Lung microvascular endothelial cell (primary cell): ENCODE measurements at places on chromosomes 12 and 14.

GRCh38 chr14:69129264-69129880 lies 23.5 kb downstream of the DCAF5 start:
- peak; percentile 91 for DNase-seq

DNA sequence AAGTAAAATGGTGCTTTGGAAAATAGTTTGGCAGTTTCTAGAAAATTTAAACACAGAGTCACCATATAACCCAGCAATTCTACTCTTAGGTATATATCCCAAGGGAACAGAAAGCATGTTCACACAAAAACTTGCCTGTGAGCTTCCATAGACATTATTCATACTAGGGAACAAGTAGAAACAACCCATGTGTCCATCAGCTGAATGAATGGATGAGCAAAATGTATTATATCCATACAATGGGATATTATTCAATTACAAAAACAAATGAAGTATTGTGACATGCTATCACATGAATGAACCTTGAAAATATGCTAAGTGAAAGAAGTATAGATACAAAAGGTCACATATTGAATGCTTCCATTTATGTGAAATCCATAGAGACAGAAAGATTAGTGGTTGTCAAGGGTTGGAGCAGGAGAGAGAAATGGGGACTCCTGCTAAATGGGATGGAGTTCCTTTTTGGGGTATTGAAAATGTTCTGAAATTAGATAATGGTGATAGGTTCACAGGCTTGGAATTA lies 7.9 kb downstream of the SLC10A1 start:
- DNase-seq = no peak

- DNase-seq = no peak
Measured at GRCh38 chr12:116416166-116416565, 138.7 kb upstream of the MED13L start.

DNA sequence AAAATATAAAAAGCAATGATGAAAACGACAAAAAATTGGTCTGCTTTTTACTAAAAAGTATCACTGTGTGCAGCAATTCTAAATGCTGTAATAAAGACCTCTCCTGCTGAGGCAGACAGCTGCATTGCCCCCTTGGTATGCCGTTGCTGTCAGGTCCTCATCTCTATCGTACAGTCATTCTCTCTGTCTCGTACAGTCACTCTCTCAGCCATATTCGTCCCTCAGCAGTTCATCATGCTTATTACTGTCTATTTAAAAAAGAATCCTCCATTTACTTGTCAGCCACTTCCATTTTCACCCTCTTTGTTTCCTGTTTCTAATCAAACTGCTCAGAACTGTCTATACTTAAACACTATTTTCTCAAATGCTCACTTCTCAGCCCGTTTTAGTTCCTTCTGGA lies 123.6 kb downstream of the DIP2B start:
- no peak for DNase-seq

DNA sequence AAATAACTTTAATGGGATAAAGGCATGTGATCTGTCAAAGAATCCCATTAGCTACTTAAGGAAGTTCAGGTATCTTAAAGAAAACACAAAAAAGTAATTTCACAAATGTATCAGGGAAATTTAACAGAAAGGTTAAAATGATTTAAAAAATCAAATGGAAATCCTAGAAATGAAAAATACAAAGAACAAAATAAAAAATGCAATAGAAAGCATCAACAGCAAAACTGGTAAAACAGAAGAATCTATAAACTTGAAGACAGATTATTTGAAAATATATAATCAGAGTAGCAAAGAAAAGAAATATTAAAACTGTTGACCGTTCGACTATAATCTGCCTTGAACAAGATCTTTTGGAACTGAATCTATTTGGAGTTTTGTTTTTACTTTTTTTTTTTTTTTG lies 279.4 kb upstream of the SYT1 start:
- no peak for DNase-seq

DNA sequence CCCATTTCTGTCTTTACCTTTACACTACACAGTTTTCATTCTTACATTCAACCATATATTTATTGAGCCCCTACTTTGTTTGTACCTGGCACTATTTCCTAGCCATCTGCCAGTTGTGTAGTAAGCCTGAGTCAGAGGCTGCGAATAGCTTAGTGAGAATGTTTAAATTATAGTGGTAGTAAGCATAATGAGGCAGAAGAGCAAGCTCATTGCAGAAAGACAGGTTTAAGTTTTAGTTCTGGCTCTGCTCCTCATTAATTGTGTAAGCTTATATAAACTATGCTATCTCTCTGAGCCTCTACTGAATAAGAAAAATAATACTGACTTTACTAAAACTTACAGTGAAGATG lies 123.5 kb downstream of the NAV3 start:
- no peak for DNase-seq

- DNase-seq = no peak
Measured at GRCh38 chr14:40058901-40059897, 627.0 kb upstream of the FBXO33 start.

DNA sequence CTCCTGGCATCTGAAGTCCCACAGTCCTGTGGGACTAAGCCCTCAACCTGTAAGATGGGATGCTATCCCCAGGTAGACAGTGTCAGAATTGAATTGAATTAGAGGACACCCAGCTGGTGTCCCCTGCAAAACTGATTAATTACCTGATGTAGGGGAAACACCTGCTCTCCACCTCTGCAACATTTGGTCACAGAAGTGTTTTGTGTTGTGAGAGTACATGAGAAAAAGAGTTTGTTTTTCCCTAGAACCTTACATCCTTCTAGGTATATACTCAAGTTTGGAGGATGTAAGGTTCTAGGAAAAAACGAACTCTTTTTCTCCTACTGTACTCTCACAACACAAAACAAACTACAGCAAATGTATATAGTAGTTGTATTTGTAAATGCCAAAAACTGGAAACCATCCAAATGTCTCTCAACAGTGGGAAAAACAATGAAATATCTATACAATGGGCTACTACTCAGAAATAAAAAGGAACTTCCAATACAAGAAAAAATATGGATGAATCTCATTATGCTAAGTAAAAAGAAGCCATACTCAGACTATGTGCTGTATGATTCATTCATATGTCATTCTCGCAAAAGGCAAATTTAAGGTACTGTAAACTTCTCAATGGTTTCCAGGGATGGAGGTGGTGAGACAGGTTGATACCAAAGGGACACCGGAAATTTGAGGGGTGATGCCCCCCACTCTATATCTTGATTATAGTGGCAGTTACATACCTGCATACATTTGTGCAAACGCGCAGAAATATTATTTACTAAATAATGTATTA lies 160.7 kb downstream of the MED13L start:
- peak; percentile 21 for DNase-seq

- DNase-seq = peak; percentile 94
Measured at GRCh38 chr12:89160716-89161123, 191.6 kb downstream of the DUSP6 start.

GRCh38 chr12:17062267-17063036 lies 456.5 kb upstream of the LMO3 start:
- no peak for DNase-seq

GRCh38 chr12:50785406-50786001 lies 21.6 kb downstream of the ATF1 start:
- peak; percentile 9 for DNase-seq

GRCh38 chr12:100490056-100490455 lies 16.4 kb downstream of the NR1H4 start:
- no peak for DNase-seq

DNA sequence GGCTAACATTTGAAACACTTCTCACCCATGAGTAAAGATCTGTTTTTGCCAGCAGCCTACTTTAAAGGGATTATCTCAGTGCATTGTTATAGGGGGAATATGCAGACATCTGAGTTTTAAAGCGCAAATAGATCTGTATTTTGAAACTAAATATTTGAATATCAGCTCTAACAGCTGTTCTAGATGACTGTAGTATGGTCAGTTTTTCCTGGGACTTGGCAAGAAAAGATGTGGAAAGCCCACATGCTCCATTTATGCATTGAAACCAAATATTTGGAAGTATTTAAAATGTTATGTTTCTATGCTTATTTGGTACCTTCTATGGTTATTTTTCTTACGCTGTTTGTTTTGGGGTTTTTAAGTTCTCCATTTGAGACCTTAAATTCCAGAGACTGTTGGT lies 41.7 kb downstream of the RIC8B start:
- DNase-seq = no peak

DNA sequence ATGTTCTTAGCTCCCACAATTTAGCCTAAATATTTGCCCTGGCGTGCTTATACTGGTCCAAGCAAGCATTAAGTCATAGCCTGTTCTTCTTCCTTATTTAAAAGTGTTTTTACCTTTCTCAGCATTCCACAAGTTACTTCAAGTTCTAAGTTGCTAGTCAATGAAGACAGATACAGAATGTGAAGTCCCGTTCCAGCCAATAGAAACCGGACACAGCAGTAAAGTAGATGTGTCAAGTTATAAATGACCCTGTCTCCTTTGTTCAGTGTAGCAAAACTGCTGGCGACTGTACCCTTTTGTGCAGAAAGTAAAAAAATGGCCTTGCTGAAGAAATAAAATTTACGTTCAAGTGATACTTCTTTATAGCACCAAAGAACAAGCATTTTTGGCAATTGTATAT lies 3.9 kb downstream of the SNAPC1 start:
- no peak for DNase-seq

- DNase-seq = peak; percentile 74
Measured at GRCh38 chr12:117680312-117680711, 288.5 kb downstream of the KSR2 start.

- DNase-seq = no peak
Measured at GRCh38 chr14:96083667-96084320, 44.6 kb downstream of the C14orf132 start.

- DNase-seq = no peak
Measured at GRCh38 chr14:64082837-64083236, 211.3 kb downstream of the ESR2 start.

DNA sequence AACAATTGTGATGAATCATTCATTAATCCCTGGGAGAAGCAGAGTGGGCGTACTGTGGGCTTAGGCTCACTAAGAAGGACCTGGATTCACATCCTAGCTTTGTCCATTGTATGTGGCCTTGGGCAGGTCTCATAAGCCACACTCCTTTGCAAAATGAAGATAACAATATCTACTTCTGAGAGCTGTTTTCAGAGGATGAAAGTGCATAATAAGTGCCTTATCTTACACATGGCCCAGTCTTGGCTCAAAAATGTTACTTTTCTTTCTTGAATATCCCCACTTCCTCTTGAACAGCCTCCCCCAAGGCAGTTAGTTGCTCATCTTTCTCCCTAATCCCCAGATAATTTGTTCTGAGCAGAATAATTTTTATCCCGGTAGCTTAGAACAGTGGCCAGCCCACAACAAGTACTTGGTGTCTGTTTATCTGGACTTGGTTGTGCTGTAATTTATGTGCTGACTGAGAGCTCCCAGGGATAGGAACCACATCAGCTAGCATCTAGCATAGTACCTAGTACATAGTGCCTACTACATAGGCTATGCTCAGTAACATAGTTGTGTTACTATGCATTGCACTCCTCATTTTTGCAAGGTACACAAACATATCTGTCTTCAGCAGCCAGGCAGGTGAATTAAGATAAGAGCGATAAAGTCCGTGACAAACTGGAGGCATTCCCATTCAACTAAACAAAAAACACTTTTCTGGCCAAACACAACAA lies 61.7 kb upstream of the NUDT4 start:
- DNase-seq = no peak

- no peak for DNase-seq
Measured at GRCh38 chr12:101459642-101460346, 15.3 kb upstream of the SPIC start.

DNA sequence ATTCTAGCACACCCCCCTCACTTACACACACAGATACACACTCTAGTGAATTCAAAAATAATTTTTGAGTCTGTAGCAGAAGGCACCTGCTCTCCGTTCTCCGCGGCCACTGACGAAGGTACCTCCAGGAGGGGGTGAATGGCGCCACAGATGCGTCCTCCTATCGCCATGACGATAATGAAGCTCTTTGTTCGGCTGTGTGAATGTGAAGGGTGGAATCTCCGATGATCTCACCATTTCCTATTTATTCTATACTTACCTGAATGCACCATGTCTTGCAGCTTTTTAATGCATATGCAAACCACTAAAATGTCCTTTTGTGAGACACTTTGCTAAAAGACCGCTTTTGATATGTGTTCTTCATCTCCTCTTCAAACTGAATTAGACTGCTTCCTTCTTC lies 162.7 kb downstream of the EGLN3 start:
- DNase-seq = no peak

DNA sequence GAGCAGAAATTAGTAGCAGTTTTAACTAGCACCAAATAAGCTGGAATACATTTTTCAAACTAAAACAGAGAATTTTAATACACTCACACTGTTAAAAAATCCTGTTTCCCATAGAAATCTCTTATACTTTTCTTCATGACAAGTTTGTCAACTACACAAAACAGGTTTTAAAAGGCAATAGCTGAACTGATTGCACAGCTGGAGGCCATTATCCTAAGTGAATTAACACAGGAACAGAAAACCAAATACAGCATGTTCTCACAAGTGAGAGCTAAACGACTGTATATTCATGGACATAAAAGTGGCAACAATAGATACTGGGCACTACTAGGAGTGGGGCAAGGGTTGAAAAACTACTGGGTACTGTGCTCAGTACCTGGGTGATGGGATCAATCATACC lies 11.6 kb upstream of the HAL start:
- DNase-seq = no peak

DNA sequence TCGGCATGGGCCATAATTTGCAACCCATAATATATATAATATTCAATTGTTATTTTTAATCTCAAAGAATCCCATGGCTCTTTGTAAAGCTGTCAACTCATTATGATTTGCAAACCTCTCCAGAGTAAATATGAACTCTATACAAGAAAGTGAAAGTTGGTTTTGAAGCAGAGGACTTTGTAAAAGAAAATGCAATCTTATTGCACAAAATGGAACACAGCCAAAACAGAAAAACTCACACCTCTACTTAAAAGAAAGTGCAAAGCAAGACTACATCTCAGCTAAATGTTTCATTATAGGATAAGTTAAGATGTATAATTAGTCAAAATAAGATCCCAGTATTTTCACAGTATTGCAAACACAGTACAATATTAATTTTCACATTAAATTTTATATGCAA lies 111.2 kb upstream of the FLRT2 start:
- peak; percentile 9 for DNase-seq

- DNase-seq = no peak
Measured at GRCh38 chr12:106213662-106214061, 34.2 kb downstream of the CKAP4 start.

GRCh38 chr14:90534091-90534837 lies 137.4 kb downstream of the CALM1 start:
- peak; percentile 31 for DNase-seq

GRCh38 chr14:102750376-102750775 lies 26.9 kb upstream of the TRAF3 start:
- DNase-seq = no peak
